NCI-H1048 (cell line): ENCODE measurements at places on chromosomes 4 and X.

DNA sequence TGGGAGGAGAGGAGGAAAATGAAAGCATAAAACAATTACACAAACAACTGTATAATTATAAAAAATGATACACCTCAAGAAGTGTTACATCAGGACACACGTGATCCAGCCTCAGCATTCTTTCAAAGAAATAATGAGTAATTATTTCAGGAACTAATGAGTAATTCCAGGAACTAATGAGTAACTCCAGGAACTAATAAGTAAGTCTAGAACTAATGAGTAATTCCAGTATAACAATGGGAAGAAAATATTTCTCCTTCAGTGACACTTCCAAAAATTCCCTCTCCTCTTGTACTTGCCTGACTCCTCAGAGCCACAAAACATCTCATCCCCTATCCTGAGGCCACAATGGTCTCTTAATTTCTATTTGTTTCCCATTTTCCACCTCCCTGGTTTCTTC is 63.5 kb upstream of the COL25A1 start:
- DNase-seq = no peak

- DNase-seq = no peak
Measured at GRCh38 chr4:148027201-148027600, 295.3 kb downstream of the ARHGAP10 start.

DNA sequence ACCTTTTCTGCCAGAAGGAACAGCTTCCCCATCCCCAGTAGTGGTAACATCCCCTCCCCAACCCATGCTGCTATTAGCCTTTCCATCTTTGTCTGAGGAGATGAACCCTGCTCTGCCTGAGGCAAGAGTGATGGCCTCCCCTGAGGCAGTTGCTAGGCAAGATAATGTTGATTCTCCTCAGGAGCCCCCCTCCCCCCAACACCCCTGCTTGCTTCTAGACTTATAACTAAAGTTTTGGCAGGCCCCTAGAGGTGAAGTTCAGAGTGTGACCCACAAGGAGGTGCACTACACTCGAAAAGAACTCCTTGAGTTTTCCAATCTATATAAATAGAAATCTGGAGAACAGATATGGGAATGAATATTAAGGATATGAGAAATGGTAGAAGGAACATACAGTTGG is 962.5 kb downstream of the ADGRL3 start:
- no peak for DNase-seq

- no peak for DNase-seq
Measured at GRCh38 chrX:130030826-130031225, 48.4 kb downstream of the BCORL1 start.

GRCh38 chr4:16660656-16661055 is 237.8 kb downstream of the LDB2 start:
- DNase-seq = no peak

- peak; percentile 38 for DNase-seq
Measured at GRCh38 chr4:242121-242848, 63.0 kb downstream of the ZNF732 start.

GRCh38 chr4:6093671-6094070 is 75.4 kb upstream of the C4orf50 start:
- no peak for DNase-seq

GRCh38 chrX:10897768-10898167 is 213.4 kb upstream of the HCCS start:
- no peak for DNase-seq

DNA sequence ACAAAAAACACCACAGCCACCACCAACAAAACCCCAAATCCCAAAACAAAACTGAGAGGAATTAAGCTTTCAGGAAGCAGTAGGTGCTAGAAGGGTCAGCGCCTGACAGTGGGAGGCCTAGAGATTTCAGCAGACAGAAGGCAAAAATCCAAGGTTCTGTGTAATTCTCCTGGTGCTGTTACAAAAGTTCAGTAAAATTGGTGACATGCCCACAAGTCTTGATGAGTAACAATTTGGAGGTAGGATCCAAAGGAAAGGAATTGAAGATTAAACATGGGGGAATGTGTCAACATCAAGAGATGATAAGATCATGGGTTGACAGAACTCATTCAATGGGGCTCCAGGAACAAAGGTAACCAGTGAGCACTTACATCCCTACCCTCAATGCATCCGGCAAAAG is 653.8 kb upstream of the CPEB2 start:
- no peak for DNase-seq

DNA sequence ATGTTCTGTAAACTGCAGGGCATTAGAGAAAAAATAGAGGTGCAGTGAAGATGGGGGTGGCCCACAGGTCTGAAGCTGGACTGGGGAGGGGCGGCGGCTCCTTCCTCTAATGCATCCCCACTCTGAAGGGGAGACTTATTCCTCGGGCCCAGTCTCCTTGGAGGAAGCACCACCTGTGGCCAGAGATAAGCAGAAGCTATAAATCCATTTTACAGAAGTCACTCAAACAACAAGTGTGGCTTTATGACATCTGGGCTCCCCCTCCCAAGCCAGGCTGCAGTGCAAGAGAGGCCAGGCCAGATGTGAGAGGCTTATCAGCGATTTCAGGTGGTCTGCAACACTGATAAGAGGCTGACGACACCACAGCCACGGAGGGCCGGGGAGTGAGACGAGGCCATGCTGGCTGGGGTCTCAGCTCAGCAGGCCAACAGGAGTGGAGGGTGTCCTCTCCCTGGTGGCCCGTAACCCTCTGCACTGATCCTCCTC is 15.8 kb downstream of the CYTL1 start:
- no peak for DNase-seq

- DNase-seq = no peak
Measured at GRCh38 chr4:85776096-85776495, 301.1 kb downstream of the ARHGAP24 start.

GRCh38 chr4:189809241-189809735 is 131.4 kb upstream of the FRG1 start:
- no peak for DNase-seq

DNA sequence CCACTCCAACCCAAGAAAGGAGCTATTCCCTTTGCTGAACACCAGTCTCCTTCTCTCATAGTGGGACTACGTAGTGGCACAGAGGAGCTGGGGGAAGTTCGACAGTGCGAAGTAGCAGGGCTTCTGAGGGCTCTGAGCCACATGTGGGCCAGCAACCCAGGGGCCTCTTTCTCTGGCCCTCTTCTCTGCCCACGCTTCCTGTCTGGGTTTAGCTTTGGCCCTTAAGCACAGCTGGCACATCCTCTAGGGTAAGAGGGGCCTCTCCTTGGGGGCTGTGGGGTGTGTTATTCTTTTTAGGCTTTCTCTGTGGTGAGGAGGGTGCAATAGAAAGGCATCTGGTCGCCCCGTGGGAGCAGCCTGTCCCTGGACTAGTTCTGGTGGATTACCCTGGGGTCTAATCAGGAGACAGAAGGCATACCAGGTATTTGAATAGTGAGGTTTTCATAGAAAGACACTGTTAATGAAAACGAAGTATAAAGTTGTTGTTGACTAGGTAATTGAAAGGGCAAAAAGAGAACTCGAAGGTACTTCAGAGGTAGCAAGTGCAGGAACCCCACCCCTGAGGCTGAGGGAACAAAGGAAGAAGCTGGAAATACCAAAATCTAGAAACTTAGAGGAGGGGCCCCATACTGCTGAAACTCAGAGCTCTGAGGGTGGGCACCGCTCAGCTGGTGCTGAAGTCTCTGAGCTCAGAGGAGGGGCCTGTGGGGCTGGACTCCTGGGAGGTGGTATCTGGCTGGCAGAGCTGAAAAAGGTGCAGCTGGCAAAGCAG is 151.9 kb upstream of the RPS6KA3 start:
- DNase-seq = no peak
